Non-pigmented ciliary epithelial cell (primary cell): ENCODE measurements at places on chromosomes 6 and 20.

DNA sequence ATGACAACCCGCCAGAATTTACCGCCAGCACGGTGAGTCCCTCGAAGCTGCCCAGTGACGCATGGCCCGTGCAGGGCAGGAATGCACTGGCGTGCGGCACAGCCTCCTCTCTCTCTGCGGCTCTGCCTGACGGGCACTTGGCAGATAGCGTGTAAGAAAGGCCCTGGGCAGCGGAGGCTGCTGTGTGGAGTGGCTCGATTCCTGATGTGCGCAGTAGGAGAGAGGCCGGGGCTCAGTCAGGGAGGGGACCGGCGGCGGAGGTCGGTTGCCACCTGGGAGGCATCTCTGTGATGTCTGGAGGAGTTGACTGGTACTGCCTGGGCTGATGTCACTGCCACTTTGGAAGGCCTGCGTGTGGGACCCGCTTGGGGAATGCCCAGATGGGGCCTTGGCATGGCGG, 170.7 kb downstream of the TAF4 start:
- DNase-seq, result no peak

GRCh38 chr6:5457983-5458683, 196.8 kb downstream of the FARS2 start:
- no peak for DNase-seq

DNA sequence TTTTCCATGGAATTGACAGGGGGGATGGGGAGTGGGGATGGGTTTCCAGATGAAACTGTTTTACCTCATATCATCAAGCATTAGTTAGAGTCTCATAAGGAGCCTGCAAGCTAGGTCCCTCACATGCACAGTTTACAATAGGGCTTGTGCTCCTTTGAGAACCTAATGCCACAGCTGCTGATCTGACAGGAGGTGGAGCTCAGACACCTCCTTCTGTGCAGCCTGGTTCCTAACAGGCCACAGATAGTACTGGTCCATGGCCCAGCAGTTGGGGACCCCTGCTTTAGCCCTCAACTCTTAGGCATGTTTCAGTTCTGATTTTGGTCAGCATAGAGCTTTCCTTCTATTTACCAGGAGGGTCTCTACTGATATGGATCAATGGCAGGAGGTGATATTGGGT, 251.6 kb downstream of the LAMA2 start:
- no peak for DNase-seq

GRCh38 chr6:37525460-37526357, 26.0 kb upstream of the CCDC167 start:
- DNase-seq, result no peak

- no peak for DNase-seq
These were observed 89.1 kb downstream of the PHF3 start for GRCh38 chr6:63724721-63725120.

DNA sequence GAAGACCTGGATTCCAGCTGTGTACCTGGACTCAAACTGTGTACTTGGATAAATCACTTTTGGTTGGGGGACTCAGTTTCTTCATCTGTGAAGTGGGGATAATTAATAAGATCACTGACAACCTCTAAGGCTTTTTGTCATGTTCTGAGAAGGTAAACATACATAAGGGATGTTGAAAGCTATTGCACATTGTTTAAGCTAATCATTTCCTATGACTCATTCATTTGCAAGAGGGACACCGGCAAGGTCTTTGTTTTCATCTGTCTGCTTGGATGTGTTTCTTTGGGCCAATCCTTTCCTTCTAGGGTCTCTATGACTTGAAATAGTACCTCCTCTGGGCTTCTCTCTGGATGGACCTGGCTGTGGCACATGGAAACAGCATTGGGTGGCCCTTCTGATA, 6.8 kb downstream of the PROKR2 start:
- DNase-seq, result peak; percentile 10

DNA sequence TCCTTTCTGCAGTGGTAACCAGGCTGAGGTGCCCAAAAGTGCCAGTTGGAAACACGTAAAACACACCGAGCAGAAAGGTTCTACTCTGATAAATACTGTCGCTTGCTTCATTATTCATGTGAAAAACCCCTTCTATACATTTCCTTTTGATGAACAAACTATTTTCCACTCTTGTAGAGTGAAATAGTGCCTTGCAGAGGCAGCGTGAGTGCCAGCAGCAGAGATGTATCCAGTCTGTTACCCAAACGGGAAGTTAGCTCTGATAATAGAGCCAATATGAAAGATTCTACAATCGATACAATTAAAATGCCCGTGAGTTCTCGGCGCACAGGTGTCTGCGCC, 1.5 kb downstream of the ZBTB46 start:
- DNase-seq, result no peak

DNA sequence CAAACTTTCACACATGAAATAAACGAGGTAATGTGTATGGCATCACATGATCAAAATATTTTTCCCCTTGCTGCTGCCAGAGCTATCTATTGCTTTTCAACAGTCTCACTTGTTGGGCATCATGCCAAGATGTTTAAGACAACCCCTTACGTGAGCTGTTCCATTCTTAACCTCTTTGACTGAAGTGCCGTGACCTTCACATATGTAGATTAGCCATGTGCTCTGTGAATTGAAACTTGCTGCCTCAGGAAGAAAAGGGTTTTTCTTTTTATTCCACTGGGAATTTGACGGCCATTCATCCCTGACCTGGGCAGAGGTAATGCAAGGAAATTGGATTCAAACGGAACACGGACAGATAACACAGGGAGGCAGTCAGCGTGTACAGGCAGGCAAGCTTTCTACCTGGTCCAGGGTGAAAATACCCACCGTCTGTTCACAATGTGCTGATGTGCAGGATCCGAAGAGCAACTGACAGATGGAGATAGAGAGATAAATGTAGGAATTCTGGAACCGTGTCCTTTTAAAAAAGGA, 14.2 kb downstream of the ARID1B start:
- DNase-seq, result no peak

DNA sequence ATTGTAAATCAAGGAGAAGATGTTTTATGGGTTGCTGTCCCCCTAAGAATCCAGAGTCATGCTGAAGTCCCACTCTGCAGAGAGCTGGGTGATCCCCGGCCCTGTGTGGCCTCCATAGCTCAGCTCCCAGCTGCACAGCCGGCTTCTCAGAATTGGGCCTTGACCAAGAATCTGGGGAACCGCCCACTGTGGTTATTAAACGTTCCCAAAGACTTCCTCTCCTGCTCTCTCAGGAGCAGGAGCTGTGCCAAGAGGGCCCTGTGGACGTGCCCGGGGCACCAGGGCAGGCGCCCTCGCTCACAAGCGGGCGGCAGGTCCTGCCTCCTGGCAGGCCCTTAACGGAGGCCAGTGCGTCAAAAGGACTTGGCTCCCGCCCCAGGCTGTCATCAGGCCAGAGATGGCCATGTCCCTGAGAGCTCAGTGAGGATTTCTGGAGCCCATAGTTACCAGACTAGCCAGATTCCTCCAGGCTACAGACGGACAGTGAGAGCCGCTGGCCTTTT, 30.4 kb downstream of the ZC3H12D start:
- DNase-seq, result no peak

- DNase-seq, result no peak
These were observed 11.3 kb downstream of the TULP4 start for GRCh38 chr6:158323561-158323958.

DNA sequence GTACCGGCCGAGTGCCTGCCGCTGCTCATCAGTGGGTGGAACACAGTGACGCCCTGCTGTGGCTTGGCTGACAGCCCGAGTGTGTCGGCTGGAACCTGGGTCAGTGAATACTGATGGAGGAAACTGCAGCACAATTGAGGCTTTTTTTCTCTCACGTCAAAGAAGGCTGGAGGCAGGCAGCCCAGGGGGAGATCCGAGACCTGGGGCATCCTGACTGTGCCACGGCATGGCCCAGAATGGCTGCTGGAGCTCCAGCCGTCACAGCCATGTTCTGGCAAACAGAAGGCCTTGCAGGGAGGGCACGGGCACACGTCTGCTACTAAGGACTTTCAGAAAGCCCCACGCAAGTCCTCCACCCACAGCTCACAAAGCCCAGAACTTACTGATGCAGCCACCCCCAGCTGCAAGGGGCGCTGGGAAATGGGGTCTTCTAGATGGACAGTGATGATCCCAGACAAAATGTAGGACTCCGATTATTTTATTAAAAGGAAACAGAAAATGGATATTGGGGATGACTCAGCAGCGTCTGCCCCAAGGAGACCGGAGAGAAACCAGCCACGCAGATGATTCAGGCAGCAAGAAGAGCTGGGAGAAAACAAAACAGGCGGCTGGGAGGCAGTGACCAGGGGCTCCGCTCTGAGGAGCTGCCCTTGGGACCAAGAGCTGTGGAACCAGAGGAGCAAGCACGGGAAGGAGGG, 140.0 kb downstream of the TAF4 start:
- peak; percentile 38 for DNase-seq

DNA sequence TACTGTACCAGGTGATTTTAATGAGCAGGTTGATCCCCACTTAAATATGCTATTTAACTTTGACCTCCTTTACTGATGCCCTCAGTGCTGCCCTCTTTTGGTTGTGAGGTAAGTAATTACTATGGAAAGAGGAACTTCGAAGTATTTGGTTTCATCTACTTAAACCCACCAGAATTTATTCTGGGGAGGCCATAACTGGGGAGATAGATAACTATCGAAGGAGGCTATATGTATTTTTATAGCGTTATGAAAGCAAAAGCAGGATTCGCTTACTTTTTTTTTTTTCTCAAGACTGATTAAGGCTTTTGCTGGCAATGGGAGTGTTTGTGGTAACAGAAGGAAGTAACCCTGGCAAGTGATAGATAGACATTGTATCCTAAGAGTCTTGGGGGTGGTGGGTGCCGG, 168.9 kb upstream of the CENPW start:
- no peak for DNase-seq

DNA sequence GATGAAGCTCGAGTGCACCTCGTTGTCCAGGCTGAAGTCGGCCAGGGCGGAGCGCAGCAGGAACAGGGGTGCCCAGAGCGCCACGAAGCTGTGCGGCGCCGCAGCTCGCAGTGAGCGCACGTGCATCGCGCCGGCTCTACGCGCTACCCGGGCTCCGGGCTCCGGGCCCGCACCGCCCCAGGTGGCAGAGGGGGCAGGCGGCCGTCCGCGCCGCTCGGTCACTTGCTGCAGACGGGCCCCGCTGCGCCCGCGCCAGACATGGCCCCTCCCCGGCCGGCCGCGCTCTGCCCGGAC, 497 bp downstream of the BMP7 start:
- no peak for DNase-seq

- peak; percentile 60 for DNase-seq
These were observed 164.1 kb downstream of the RNF144B start for GRCh38 chr6:18551228-18551627.

DNA sequence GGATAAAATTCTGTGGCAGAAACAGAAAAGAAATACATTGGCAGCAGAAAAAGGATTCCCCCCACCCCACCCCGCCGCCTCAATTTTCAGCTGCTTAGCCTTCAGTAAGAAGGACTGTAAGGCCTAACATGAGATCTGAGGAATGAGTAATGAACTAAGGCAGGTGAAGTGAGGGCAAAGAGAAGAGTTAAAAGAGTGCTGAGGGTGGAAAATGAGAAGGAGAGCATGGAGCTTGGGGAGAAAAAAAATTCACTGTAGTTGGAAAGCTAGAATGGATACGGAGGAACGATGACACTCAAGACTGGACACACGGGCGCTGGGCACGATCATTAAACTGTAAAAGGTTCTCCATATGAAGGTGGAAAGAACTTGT, 14.6 kb downstream of the POM121L2 start:
- DNase-seq, result no peak

- no peak for DNase-seq
These were observed 30.0 kb downstream of the BRPF3 start for GRCh38 chr6:36226438-36227047.
